Lower leg skin (tissue), 4 donors: ENCODE measurements at places on chromosomes 16 and 17. TPM values are rescaled to one million over a fixed set of nuclear protein-coding genes. Genes with fewer than 3 reads are reported as not detected.

Gene BEAN1
- 2.9 TPM for total RNA-seq

Gene KRT20
- not detected for total RNA-seq

GRCh38 chr17:51857052-51857597 lies 301.4 kb downstream of the CA10 start:
- no peak for DNase-seq

Gene RUNDC3A
- total RNA-seq = 29.5 TPM

DNA sequence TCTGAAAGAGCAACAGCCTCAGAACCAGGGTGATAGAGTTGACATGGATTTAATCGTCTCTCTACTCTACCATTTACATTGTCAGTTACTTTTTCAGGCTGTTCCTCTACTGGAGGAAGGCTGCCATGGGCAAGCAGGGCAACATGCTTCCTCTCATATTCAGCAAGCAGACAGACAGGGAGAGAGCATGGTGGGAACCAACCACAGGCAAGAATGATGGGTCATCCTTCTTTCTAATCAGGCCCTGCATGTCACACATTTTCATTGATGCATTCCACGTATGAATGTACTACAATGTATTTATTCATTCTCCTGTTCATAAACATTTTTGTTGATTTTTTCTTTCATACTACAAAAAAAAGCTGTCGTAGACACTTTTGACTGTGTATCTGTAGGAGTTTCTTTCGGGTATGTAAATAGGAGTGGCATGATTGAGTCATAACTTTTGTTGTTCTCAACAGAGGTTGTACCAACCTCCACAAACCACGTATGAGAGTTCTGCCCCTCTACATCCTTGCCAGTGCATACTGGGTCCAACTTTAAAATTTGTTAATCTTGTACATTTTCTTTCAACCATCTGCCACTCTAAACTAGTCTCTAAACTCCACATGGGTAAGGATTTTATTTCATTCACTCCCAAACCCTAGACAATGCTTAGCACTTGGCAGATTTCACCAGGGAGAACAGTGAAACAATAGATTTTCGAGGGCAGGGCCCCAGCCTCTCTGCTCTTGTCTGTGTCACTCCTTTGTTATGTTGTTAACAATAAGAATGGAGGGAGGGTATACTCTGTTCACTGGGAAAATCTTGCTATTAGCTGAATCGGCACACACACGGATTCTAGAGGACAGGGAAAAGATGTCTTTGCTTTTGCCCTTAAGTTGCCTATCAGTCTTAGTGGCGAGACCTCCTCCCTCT lies 58.7 kb downstream of the CMC2 start:
- DNase-seq = no peak

DNA sequence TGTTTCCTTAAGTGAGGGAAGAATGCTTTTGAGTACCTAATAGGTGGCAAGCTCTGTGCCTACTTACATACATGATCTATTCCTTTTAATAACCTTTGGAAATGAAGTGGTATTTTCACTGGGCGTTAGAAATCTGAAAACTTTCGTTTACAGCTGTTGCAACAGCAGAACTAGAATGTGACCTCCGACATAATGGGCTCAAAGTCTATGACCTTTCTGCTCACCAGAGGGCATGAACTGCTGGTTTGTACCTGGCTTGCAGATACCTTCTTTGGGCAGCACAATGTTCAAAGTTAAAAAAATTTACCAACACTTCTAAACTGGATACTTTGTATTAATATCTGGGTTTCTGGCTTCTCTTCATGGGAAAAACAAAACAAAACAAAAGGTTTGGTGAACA lies 24.3 kb downstream of the CA4 start:
- no peak for DNase-seq

Gene ABCC3
- 43.9 TPM for total RNA-seq

DNA sequence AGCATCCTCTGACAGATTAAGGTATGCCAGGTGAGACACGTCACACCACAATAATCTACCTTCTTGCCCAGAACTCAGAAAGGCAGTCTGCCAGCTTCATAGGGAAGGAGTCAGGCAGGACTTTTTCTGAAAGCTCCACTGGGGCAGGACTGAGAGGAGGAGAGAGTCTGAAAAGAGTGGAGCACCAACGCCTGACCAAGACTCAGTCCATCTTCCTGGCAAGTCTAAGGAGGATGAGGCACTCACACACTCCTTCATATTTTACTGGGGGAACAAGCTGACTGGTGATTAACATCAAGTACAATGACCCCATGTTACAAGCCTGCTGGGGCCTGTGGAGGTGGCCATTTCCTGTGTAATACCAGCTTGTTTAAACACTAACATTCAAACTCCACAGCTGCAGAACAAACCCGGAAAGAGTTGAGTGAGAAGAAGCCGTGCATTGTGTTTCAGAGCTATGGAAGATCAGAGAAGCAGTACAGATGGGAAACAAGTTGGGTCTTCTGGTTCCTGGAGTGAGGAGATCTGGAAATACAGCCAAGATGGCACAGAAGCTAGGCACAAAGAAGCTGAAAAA lies 122.4 kb downstream of the HIC1 start:
- no peak for DNase-seq

DNA sequence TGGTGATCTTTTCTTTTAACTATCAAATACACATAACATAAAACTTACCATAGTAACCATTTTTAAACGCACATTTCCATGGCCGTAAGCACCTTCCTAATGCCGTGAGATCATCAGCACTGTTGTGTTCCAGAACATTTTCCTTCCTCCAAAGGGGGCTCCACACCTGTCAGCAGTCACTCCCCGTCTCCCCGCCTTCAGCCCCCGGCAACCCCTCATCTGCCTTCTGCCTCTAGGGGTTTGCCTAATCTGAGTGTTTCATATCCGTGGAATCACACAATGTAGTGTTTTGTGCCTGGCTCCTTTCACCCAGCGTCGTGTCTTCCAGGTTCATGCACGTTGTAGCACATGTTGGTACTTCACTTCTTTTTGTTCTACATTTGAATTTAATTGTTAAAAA lies 350.1 kb upstream of the TNRC6C start:
- no peak for DNase-seq

DNA sequence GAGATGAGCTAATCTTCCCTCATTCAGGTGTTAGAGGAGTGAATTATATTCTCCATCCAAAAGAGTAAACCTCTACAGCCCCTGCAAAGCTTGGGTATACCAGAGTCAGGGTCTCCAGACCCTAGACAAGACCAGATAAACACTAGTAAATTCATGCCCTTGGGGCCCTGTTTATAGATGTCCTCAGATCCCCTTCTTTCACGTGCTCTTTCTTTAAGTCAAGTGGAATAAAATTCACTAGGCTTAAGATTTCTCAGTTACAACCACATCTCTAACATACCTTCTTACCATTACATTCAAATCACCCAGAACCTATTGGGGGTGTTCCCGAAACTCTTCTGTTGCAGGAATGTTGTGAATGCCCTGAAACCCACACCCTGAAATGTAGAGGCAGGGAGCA lies 2.2 kb upstream of the C17orf58 start:
- DNase-seq = no peak

DNA sequence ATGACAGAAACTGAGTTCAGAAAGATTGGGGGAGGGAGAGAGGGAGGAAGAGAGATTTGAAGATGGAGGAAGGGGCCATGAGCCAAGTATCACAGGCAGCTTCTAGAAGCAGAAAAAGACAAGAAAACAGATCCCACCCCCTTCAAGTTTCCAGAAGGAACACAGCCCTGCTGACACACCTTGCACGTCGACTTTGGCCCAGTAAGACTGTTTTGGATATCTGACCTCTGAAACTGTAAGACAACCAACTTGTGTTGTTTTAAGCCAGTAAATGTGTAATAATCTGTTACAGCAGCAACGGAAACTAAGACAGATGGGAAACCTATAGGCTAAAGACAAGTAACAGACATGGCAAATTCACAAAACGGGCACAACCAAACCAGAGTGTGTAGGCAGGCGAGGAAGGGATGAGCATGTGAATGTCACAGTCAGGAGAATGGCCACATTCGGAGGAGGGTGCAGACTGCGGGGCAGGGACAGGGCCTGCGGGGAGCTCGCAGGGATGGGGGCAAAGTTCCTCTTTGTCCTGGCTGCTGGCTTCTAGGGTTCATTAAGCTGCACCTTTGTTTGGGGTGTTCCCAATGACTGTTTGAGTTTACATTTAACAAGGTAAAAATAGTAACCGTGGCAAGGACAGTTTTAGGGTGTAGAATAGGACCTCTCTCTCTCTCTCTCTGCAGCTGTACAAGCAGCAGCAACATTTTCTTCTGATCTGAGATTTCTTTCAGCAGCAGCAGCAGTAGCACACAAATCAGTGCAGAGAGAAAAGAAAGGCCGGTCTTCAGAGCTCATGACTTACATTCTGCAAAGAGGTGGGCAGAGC lies 18.3 kb upstream of the ATP2C2 start:
- no peak for DNase-seq

- DNase-seq = no peak
These were observed 5.6 kb downstream of the SF3B3 start for GRCh38 chr16:70529051-70529777.

DNA sequence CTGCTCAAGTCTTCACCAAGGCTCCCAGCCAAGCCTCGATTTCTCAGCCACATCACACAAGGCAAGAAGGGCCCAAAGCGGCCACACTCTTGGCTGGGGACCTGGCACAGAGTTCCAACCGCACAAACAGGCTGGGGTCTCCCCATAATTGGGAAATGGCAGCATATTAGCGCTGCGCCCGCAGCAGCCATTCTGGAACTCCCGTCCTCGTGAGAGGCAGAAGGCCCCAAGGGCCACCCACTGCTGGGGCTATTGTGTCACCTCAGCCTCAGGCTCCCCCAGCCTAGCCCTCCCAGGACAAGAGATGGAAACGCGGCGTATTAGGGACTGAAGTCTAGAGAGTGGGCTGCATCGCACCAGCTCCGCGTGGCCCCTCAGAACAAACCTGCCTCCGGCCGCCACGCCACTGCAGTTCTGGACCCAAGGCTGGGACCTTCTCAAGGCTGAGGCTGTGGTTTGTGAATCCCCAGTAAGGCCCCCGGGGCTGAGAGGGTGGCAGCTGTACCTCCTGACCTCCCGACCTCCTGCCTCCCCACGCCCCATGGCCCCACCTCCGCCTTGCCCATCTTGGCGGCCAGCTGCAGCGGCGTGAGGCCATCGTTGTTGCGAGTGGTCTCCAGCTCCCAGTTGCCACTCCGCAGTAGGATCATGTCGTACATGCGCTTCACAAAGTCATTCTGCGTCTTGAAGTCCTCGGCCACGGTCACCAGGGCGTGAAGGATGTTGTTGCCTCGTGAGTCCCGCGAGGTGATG lies 25.3 kb downstream of the TRPV3 start:
- no peak for DNase-seq
